Left ventricle myocardium inferior (tissue), 1 donor: ENCODE measurements at places on chromosomes 5 and 9. TPM values are rescaled to one million over a fixed set of nuclear protein-coding genes. Genes with fewer than 3 reads are reported as not detected.

BTNL3 gene
- not detected for total RNA-seq

NR2F1 gene
- 0.47 TPM for total RNA-seq

DNA sequence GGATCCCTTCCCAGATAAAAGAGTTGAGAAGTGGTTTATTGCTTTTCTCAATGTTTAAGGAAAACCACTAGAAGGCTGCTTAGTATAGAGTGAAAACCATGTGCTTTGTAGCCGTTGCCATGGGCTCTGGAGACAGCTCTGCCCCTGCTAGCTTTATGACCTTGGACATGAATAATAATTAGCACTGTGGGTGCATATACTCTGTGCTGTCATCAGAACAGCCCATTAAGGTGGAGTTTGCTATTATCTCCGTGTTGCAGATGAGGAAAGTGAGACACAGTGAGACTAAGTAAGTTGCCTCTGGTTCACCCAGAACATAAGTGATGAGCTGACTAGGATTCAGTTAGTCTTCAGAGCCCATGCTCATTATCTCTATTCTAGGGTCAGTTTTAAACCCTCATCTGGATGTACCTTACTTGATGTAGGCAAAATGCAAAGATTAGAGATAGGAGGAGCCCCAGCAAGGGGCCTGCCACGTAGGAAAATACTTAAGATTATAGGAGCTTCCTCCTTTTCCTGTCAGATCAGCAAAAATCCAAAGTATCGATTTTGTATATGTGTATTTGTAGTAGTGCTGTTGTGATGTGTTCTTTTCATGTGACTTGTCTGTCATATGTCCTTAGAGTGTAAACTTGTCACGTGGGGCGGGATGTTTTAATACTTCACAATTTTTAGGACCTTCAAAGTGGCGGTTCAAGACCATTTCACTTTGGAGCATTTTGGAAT lies 102.5 kb downstream of the TLE4 start:
- no peak for DNase-seq

DNA sequence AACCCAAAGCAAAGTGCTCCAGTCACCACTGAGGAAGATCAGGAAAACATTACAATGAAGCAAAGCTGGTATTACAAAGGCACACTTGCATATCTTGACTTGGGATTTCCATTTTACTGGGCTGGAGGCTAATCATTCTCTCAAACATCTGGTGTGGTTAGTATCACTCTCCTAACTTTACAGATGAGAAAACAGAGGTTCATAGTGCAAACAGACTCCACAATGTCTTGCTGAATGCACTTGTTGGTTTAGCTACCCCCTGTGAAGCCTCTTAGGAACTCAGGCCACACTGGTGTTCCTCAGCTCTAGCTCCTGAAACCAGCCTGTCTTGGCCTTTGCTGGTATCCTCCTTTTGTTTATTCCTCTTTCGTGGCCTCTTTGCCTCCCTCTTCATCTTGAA lies 29.5 kb upstream of the SMAD5 start:
- DNase-seq, result no peak

- no peak for DNase-seq
These were observed 36.7 kb downstream of the FAXDC2 start for GRCh38 chr5:154813736-154814135.
